ENCODE measurements at places on chromosomes 3 and 15.

DNA sequence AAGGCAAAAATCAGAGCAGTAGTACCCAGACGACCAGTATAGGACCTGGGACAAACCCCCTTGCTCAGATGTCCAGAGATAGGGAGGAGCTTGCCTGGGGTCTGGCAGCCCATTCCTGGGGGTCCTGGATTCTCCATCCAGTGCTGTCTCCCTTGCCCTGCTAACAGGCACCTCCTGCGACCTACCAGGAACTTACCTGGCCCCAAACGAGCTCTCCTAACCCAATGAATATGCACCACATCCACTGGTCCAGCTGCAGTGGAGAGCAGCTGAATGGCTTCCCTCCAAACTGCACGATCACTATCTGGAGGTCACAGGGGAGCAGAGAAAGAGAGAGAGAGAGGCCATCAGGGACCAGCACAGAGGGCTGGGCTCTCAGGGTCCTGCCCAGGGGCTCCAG lies 19.1 kb upstream of the SEC13 start:
- DNase-seq, result no peak

- DNase-seq, result no peak
These were observed 181.1 kb downstream of the SOX2 start for GRCh38 chr3:181892848-181893247.

DNA sequence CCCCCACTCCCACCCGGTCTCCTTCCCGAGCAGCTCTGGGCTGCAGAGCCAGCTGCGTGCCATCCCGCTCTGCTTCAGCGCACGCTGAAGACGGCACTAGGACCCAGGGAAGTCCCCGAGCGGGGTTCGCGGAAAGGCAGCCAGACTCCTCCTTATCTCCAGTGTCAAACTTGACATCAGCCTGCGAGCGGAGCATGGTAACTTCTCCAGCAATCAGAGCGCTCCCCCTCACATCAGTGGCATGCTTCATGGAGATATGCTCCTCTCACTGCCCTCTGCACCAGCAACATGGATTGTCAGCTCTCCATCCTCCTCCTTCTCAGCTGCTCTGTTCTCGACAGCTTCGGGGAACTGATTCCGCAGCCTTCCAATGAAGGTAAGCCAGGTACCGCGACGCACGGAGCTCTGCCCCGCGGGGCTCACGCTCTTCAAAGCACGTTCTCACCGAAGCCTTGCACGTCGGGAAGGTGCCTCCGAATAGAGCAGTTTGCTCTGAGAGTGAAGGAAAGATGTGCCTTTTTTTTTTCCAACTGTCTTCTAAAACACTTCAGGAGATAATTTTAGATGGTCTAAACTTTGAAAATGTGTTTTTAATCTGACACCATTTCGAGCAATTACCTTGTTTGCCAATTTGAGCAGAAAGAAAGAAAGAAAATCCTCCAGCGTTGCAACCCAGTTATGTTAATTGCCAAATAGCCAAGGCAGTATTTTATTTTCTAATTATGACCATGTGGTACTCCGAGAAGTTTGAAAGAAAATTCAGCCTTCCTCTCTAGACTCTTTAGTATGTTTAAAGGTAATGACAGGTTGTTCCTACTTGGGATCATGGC lies at the start of gene EPHA3:
TSS of gene EPHA3 (plus strand) at position 161 of the 830 bp plus-strand sequence. CDS start at position 289, 128 bp downstream.
- DNase-seq, result peak; percentile 10

DNA sequence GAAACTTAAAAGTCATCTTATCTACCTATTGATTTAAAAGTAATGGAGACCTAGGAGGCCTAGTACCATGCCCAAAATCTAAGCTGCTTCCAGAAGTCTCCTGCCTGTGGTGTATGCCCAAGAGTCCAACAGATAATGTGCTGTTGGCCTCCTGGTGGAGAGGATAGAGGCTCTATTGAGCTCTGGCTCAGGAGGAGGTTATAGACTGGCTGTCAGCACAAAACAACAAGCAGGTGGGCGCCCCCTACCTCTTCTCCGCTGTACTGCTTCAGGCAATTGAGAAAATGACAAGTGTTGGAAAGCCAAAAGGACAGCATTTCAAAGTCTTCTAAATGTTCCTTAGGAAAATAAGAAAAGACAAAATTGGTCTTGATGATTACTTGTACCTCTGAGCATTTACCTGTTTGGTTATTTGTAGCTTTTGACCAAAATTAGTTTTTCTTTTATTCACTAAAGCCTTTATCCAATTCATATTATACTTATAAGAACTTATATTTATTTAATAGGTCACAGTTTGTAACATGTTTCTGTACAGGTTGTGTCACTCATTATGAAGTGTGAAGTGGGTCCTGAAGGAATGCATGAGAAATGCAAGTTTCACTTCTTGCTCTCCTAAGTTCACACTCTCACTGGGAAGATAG lies 17.2 kb upstream of the GNB5 start:
- DNase-seq, result peak; percentile 66

DNA sequence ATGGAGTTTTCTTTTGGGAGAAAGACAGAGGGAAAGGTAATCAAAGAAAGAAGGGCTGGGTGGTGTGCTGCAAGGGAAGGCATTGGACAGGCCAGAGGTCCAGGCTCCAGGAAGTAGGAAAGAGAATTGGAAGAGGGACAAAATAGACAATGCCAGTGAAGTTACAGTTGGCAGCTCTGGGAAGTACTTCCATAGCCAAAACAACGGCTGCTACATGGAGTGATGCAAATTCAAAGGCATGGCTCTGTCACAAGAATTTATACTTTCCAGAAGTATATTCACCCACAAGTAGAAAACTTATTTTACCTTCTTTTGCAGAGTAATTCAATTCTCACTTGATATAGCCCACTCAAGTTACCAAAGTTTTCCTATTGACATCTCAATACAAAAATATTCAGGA lies 191.5 kb downstream of the TNIK start:
- no peak for DNase-seq

DNA sequence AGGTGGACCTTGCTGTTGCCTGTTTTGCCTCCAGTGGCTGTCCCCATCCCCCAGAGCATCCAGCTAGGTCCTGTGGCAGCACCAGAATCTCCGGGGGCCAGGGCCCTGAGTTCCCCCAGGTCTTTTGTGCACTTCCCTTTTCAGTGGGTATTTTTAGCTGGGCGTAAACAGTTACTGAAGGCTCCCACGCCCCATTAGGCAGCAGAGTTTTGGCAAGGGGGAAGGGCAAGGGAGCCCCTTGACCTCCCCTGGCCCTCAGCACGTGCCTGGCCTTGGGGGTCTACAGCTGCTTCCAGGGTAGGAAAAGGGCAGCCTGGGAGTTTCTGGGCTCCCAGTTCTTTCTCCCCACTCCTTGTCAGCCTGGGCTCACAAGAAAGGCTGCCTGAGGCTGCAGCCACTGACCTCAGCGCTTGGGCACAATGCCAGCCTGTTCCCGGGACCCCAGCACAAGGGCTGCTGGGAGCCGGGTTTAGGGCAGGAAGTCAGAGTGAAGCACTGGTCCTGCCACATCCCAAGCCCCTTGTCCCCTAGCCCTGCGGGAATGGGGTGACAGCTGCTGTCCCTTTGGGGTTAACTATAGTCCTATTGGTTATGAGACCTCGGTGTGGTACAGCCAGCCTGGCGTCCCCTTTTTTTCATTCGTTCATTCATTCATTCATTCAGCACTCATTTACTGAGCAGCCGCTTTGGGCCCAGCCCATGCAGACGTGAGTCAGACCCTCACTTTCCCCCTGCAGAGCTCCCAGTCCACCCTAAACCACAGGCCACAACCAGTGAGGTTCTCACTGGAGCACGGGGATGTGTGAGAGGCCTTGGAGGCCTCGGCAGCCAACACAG lies 8.4 kb downstream of the CSK start:
- DNase-seq, result no peak

GRCh38 chr3:133532951-133533350 lies 40.5 kb upstream of the CDV3 start:
- DNase-seq, result no peak

GRCh38 chr3:127276396-127276795 lies 11.4 kb downstream of the PRR20G start:
- no peak for DNase-seq

DNA sequence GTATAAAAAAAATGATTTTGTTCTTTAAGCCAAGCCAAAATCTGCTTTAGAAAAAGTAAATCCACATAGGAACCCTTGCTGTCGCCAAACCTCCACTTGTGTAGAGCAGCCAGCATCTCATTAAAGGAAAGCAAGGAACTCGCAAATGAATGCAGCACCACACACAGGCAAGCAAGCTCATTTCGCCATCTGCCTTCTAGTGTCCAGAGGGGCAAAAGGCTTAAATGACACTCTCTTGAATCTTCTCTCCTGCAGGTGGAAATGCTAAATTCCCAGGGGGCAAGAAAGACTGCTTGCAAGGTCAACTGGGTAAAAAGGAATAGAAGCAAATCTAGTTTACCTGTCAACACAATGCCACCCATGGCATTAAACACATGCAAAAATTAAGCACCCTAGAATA lies 2.4 kb downstream of the MB21D2 start:
- no peak for DNase-seq

DNA sequence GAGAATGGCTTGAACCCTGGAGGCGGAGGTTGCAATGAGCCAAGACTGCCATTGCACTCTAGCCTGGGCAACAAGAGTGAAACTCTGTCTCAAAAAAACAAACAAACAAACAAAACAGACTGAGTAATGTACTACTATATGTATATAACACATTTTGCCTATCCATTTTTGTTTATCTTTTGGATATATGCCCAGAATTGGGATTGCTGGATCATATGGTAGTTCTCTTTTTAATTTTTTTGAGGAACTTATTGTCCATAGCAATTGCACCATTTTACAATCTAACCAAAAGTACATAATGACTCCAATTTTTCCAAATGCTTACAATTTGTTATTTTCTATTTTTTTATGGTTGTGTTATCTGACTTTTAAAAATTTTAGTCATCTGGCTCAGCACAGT lies 47.3 kb downstream of the GMPS start:
- no peak for DNase-seq

- DNase-seq, result no peak
These were observed 1.3 kb downstream of the RHCG start for GRCh38 chr15:89494941-89495637.

DNA sequence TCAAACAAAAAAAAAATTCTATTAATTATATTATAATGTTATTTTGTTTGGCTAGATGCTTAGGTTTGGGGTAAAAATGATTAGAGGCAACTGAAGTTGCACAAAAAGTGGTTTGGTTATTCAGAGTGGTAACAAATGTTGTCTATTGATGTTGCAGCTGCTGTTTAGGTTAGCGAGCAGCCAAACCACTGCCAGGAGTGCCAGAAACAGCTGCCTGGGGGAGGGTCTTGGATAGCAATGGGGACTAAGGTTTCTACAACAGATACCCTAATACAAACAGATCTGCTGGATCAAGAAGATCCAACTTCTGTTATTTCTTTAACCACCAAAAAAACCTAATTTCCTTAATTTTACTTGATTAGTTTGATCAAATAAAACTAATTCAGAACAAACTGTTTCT lies 26.6 kb downstream of the BTLA start:
- no peak for DNase-seq

GRCh38 chr15:31970007-31970406 lies 60.3 kb upstream of the CHRNA7 start:
- DNase-seq, result no peak

DNA sequence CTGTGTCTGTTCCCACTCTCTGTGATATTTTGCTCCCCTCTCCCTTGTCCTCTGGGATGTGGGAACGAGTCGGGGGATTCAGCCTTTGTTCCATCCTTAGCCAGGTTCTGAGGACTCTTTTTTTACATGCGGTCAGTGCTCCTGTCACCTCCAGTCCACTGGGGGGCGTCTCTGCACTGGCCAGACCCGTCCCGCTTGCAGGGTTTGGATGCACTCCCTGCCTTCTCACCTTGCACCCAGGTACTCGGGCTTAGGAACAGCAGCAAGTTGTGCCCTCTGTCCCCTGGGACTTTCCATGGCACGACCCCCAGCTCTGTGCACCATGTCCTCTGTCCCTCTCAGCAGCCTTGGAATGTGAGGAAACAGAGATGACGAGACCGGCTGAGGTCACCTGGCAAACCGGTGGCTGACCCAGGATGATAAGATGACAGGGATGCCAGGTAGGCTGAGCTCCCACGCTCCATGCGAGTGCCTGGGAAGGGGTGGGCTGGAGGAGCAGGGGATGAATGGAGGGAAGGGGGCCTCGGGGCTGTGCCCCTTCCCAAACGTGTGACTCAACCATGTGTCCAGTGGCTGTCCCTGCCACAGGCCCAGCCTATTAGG lies 27.3 kb upstream of the FGD5 start:
- DNase-seq, result peak; percentile 7

DNA sequence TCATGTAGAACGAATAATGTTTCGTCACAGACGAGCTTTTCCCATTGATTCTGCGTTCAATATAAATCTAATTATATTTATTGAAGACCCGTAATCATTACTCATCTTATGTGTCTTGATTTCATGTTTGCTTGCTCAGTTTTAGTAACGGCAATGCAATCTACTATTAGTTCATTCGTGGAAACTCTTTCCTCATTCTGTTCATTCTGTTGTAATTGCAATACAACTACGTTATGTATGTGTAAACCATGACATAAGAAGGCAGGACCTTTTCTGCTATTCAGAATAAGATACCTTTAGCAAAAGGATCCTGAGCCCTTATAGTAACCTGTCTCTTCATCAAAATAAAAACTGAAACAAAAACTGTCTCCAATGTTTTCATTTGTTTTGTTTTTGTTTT lies 6.8 kb upstream of the ARRDC4 start:
- no peak for DNase-seq

DNA sequence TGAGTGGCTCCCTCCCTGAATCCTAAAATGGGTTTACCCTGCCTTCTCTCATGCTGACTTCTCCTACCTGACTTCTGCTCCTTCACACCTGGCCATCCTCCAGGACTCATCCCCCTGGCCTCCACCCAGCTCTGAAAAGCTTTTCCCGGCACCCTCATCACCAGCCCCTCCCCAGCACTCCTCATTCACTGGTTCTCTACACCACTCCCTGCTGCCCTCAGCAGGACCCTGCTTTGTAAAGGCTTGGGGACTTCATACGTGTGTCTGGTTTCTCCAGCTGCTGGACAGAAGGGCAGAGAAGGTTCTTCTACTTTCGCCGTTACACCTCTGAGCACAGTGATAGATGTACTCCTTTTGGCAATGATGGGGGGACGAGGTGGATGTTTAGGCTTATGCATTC lies 184.9 kb upstream of the UBE3A start:
- DNase-seq, result no peak
